ENCODE measurements at places on chromosomes 5 and 9. TPM values are rescaled to one million over a fixed set of nuclear protein-coding genes. Genes with fewer than 3 reads are reported as not detected.

- DNase-seq, result no peak
These were observed 37.9 kb downstream of the ARPC5L start for GRCh38 chr9:124899845-124900244.

GRCh38 chr9:136140966-136141365 is 22.3 kb upstream of the TMEM250 start:
- DNase-seq, result no peak

DNA sequence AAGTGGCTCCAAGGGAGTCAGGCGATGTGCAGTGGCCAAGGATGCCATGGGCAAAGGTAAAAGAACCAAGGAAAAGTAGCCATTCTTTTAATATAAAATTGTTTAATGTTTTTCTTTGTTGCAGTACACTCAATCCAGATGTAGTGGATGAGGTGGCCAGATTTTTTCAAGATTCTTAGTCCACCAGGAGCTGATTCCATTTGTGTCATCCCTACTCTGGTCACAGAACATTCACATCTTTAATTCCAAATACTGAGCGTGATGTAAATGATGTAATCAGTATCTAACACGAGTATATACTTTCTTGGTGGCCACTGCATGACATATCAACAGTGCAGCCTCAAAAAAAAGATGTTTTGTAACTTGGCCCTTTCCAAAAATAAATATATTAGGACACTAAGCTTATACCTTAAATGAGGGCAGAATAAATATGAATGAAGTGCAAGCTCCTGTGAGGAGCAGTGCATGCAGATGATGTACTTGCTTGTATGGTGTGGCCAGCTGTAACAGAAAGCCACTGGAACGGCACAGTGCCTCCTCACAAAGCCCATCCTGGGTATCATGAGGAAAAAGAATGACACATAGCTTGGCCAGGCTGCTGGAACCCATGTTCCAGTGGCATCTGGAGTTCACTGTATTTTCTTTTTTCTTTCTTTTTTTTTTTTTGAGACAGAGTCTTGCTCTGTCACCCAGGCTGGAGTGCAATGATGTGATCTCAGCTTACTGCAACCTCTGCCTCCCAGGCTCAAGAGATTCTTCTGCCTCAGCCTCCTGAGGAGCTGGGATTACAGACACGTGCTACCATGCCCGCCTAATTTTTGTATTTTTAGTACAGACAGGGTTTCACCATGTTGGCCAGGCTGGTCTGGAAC is 6.5 kb upstream of the SPATA24 start:
- DNase-seq, result no peak

The CARD9 gene
- polyA plus RNA-seq, result 1.9 TPM

The SPINK7 gene
- 0.37 TPM for polyA plus RNA-seq

The C8G gene
- polyA plus RNA-seq, result 1.2 TPM

The TAS2R1 gene
- not detected for polyA plus RNA-seq

Measured in renal pelvis (tissue), 12 donors.